CD4-positive, alpha-beta memory T cell (primary cell): ENCODE measurements at places on chromosomes 11 and 22.

GRCh38 chr11:46336563-46337180 lies 10.6 kb upstream of the DGKZ start:
- no peak for DNase-seq

DNA sequence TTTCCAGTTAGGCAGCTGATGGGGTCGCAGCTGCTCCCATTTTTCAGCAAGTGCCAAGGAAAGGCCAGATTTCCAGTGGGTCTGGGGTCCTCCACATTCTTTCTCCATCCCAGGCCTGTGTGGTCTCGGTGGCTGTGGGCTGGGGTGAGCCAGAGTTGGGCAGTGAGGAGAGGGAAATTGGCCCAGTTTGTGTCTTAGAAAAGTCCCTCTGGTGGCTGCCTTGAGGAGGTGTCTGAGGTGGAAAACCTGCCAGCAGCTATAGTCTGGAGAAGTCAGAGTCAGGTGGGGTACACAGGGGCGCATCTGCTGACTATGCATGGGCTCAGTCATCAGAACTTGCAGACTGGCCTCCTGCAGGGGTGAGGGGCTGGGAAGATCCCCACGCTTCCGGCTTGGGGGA lies 30.5 kb downstream of the MRGPRD start:
- DNase-seq = no peak

DNA sequence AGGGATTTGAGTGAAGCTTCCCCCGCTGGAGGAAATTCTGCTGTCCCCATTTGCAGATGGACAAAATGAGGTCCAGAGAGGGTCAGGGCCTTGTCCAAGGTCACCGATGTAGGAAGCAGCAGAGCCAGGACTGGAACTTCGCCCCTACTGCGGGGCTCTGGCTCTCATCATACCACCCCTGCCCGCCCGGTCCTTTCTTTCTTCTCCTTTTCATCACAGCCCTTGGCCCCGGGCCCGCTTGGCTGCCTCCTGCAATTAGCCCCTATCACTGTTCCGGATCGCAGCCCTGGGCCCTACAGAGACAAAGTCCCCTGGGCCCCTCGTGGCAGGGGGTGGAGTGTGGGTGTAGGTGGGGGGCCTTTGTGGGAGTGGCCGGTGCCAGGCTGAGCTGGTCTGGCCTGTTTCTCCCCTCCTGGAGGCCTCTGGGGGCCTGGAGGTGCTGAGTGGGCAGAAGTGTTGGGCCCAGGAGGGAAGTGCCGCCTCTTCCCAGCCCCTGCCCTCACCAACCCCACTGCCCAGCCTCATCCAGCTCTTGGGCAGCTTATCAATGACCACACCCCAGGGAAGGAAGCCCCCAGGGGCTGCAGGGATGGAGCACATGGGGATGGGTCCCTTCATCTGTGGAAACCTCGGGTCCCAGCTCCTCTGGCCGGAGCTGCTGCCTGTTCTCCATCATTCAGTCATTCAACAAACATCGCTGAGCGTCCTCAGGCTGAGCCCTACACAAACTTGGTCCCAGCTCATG lies 3.4 kb downstream of the EMID1 start:
- no peak for DNase-seq

- no peak for DNase-seq
Observed at GRCh38 chr22:42490243-42490832, 29.3 kb downstream of the RRP7A start.

- DNase-seq = no peak
Observed at GRCh38 chr22:27867085-27867952, 51.7 kb downstream of the PITPNB start.

DNA sequence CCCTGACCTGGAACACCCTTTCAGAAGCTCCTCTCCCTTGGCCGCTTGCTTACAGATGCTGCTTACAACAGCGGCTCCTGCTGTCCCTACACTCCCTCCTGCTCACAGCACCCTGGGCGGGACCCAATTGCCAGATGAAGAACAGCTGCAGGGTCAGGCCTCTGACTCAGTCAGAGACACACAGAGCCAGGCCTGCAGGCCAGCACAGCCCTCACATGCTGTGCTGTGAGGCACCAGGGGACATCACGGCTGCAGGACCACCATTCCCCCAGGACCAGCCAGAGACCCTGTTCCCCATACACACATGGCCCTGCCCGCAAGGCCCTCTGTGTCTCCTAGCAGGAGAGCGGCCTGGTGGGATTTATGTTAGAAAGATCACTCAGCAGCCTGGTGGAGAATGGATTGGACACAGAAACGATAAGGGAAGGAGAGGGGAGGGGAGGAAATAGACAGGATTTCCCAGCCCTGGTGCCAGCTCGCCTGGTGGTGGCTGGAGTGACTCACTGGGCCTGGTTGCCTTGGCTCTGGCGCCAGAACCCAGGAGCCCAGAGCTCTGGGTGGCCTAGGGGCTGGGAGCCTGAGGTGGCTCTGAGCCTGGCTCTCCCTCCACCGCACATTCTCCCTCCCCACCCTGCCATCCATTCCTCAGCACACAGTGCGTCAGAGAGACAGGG lies 6.7 kb downstream of the CAPN5 start:
- DNase-seq = no peak
